ENCODE measurements at places on chromosomes 7 and 10.

- no peak for DNase-seq
Observed at GRCh38 chr7:147089051-147089461, 972.5 kb downstream of the CNTNAP2 start.

- no peak for DNase-seq
Observed at GRCh38 chr10:110764378-110764777, 107.3 kb upstream of the PDCD4 start.

DNA sequence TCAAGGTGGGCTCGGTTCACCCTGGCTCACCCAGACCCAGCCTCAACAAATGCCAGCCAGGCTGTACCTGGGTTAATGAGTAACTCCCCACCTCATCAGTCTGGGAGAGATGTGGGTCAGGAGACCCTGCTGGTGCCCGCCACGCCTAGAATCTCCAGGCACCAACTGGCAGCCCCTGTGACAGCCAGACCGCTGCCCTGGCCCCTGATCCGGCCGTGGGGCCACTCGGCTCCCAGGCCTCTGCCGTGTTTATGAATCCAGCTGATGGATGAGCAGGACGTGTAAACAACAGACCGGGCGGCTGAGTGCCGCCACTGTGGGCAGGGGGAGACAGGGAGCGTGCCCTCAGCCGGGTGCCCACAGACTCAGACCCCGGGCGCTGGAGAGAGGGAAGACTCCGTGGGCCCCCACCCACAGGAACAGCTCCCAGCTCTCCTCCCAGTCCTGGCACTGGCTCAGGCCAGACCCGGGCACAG lies 34.0 kb upstream of the PDGFA start:
- no peak for DNase-seq

- DNase-seq, result no peak
Observed at GRCh38 chr7:133815611-133816210, 311.4 kb upstream of the LRGUK start.

GRCh38 chr7:152986376-152986775 lies 226.8 kb downstream of the ACTR3B start:
- DNase-seq, result no peak

- DNase-seq, result no peak
Observed at GRCh38 chr7:44549457-44549856, 8.3 kb upstream of the NPC1L1 start.

- DNase-seq, result no peak
Observed at GRCh38 chr7:97293031-97293430, 175.5 kb downstream of the SDHAF3 start.

DNA sequence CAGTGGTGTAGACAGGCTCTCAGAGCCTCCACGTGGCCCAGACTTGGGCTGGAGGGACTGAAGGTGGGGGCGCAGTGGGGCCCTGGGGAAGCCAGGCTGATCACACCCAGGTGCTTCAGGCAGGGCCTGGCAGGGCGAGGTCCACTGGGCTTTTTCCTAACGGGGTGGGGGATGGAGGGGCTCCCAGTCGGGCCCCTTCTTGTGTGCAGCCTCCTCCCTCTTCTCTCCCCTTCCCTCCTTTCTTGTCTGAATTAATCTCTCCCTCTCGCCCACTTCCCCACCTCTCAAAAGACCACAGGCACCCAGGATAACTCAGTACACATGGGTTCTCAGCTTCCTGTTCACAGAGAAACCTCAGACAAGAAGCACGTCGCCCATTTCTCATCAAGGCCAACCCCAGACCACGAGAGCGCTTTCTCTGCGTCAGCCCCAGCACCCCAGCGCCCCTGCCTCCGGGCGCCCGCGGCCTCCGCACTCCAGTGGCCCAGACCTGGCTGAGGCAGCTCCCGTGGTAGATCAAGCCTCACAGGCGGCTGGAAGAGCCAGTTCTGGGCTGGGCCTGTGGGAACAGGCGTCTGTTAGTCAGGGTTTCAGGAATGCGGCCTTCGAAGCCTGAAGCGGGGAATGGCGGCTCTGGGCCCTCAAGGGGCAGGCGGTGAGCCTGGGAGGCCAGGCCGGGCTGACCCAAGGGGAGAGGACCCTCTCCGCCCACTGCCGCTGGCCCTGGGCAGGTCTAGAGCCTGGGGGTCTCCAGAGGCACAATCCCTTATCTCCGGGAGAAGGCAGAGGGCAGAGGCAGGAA lies 50.6 kb downstream of the PWWP2B start:
- no peak for DNase-seq

GRCh38 chr7:120838281-120838682 lies 19.7 kb downstream of the TSPAN12 start:
- DNase-seq, result no peak

- DNase-seq, result no peak
Observed at GRCh38 chr7:124429923-124430322, 335.7 kb downstream of the GPR37 start.

DNA sequence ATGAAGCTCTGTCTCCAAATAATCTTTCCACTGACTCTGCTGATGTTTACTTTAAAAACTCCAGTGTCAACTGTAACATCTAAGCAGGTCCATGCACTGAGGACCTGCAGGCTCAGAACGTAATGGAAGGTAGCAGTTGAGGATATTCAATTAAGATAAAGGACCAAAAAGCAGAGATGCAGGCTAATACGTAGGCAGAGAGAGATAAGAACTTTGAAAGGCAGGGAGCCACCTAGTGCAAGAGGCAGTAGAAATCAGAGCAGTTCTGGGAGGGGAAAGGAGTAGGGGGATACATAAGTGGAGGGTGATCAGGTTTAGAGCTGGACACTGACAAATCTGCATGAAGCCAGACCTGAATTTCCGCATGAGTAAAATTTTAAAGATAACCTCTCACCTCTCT lies 114.5 kb upstream of the POM121L12 start:
- no peak for DNase-seq

- no peak for DNase-seq
Observed at GRCh38 chr10:70738006-70738760, 47.0 kb downstream of the TBATA start.

- DNase-seq, result no peak
Observed at GRCh38 chr10:94002156-94002555, 8.4 kb downstream of the PLCE1 start.

DNA sequence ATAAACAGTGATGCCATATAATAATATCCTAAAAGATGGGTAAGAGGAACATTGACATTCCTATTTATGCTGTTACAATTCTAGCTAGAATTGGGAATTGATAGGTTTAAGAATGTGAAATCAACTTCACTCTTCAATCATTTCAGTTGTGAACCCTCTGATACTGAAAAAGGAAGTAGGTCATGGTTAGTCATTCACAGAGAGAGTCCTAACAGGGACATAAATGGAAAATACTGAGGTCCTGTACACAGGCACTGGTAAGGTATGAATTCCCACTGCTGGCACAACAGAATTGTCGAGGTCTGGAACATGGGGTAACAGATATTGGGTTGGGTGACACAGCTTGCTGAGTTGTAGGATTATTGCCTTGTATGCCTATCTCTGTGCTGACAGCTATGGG lies 289.4 kb upstream of the LRRN3 start:
- no peak for DNase-seq

DNA sequence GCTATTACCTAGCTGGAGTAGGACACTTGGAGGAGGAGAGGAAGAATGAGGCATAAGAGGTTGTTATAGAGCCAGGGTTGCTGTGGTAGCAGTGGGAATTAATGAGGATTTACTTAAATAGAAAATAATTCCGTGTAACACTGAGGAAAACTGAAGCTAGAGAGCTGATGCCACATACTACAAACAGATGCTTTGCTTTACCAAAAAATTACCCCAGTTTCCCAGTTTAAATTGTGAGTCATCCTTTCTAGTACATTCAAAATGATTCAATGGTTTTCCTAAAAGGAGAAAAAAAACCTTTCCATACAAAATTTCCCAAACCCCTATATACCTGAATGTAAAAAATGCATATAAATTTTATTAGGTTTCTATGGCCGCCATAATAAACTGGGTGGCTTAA lies 58.3 kb downstream of the ZNF518A start:
- DNase-seq, result no peak

DNA sequence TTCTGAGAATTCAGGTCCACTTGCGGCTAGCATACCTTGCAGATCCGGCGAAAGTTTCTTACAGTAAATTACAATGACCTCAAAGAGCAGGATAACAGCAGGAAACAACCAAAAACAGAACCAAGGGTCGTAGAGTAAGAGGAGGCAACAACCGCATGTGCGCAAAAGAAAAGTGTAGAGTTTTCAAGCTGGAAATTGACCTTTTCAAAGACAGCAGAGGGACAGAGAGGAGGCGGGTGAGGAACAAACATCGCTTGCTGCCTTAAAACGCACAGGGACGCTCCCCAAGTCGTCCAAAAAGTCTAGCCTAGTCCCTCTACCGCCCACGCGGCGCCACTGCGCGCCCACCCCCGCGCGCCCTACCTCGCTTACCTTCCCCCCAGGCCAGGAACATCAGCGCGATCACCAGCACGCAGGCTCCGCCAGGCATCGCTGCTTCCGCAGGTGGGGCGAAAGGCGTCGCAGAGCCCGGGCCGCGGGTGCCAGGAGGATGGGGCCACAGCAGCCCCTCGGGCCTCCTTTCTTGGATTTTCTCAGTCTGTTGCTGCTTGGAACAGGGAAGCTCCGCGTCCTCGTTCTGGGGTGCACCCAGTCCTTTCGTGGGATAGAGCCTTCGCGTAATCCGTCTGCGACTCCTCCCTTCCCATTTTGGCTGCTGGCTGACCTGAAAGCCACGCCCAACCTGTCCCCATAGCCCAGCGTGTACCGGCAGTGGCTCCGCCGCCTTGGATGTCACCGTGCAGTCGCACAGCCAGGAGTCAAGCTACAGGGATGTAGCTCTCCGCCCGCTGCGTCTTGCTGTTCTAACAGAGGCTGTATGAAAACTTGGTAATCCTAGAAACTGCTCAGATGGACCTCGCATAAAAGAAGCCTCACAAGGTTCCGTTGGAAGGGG lies at the start of gene VWDE:
Gene VWDE, minus strand, starts transcription at position 579 of the 895 bp plus-strand sequence. Its CDS starts 149 bp downstream, at position 430.
- peak; percentile 82 for DNase-seq

DNA sequence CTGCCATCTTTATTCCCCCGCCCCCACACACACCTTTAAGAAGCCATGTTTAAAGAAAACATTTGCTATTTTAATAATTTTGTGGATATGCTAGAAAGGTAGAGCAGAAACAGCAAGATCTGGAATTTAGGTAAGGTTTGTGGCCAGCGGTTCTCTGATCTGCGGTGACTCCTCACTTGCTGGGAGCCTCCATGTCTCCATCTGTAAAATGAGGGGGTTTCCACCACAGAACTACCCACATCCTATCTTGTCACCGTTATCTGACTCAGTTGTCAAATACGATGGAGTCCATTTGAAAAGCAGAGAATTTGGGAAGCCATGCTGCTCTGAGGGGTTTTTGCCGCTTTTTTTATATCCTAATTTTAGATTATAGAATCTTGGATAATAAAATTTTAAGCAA lies 23.3 kb downstream of the MACC1 start:
- DNase-seq, result no peak

DNA sequence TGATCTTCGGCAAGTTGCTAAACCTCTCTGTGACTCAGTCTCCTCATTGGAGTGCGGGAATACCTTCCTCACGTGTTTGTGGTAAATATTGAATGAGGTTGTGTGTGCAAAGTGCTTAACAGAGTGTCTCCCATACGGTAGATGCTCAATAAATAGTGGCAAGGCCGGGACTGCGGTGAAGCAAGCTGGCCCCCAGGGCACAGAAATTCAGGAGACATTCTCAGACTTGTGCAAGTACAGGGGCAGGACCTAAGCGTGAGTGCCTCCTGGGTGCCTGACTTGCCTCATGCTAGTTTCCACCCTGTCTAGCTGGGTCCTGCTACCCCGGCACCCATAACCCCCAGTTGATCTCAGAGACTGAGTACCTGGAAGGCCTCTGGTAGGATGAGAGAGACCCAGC lies 97.8 kb downstream of the CDH23 start:
- no peak for DNase-seq

DNA sequence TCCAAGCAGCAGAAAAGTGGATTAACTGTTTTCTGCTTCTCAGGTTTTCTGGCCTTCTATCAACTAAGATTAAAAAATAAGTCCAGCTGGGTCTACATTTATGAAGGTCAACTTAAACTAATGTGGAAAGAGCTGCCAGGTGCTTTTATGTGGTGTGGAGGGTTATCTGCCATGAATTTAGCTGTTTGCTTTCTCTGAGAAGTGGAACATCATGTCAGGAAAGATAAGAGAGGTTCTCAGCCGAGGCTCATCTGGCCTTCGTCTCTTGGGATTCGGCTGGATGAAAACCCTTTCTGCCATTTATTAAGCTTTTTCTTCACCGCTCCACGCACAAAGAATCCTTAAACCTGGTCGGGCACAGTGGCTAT lies 5.5 kb downstream of the PTPRN2 start:
- no peak for DNase-seq

DNA sequence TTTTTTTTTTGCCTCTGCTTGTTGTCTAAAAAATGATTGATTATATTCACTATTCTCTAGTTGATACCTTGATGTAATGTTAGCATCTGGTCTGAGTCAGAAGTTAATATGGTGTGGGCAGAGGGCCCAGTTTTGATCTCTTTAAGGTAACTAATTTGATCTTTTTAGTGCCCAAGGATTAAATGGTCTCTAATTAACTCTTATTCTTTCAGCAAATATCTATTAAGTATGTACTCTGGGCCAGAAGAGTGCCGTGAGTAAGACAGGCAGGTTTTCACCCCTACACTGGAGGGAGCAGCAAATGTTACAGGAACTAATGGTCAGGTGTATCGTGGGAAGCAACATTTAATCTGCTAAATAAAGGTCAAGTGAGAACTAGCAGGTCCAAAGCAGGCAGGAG lies 144.6 kb upstream of the COL1A2 start:
- DNase-seq, result no peak

All from iPS-NIHi11 (cell line).